NCI-H446 (cell line): ENCODE measurements at places on chromosomes 3 and 15.

- no peak for DNase-seq
Measured at GRCh38 chr3:123149525-123149924, 52.2 kb upstream of the SEC22A start.

GRCh38 chr15:63332367-63333124, 49.1 kb downstream of the CA12 start:
- peak; percentile 20 for DNase-seq

DNA sequence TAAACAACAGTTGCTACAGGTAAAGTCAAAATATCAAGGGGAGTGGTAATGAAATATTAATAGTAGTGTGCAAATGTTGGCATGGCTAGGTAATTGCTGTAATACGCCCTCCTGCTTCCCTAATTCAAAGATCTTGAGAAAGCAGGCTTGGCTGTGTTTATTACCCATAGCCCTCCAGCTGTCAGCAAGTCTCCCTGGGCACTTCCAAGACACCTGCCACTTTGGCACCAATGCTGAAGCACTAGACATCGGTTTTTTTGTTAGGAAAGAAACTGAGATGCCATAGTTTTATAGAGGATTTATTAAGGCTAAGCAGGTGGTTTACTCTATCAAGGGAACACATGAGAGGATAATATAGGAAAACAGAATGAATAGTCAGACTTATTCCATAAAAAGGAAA, 64.4 kb downstream of the P2RY1 start:
- peak; percentile 14 for DNase-seq

DNA sequence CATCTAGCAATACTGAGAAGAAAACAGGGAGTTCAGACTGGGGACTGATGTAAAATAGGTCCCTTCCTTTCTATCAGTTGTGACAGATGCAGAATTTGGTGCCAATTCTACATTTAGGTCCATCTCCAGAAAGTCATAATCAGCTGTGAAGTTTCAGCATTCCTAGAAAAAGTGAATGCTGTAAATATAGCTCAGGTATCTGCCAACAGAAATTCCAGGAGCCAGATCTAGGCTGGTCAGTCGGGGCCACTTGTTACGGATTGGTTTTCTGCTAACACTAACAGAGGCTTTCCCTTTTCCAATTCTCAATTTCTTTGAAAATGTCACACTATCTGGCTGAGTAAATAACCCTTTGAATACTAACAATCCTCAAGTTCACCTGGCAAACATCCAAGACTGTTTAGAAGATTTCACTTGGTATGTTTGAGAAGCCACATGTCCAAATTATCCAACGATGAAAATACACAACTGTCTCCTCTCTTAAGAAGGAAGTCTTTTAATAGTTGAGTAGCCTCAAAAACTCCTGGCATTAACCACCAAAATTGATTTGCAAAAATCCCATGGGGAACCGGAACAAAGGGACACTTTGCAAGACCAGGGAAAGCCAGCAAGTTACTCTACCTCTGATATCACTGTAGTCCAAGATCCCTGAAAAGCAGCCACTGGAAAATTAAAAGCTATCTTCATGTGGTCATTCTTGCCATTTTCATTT, 222.3 kb downstream of the ZMAT3 start:
- DNase-seq = peak; percentile 21

GRCh38 chr3:149806171-149806778, 6.7 kb upstream of the RNF13 start:
- no peak for DNase-seq

GRCh38 chr3:69235882-69236281, 113.5 kb upstream of the LMOD3 start:
- no peak for DNase-seq

DNA sequence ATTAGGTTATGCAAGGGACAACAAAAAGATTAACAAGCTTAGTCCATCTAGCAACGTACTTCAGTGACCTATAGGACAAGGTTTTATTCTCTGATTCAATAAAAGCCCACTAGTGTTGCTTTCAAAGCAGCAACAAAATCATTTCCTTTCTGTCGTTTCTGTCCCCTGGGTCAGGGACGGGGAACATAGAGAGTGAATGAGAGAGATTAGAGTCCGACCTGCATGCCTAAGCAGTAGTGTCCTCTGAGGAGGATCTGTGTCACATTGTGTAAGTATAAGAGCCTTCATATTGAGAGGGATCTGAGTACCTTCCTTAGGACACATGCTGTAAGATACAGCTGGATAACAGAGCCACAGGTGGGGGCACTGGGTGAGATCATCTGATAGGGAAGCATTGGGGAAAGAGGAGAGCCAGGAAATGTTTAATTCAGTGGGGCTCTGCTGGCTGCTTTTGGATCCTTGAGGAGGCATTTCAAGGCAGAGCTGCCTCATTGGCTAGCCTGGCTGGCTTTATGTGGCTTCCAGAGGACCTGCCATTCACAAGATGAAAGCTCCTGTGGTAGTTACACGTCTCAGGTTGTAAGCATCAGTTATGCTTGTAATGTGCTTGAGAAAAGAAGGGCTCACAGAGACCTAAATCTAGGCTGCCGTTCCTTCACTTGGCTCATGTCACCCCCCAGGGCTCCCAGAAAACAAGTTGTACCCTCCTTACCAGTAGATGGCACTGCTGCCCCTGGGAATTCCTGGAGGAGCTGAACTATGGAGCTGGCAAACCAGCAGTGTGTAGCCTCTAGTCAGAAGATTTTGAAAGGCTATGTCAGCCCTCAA, 2.7 kb downstream of the TMEM108 start:
- DNase-seq = peak; percentile 94

DNA sequence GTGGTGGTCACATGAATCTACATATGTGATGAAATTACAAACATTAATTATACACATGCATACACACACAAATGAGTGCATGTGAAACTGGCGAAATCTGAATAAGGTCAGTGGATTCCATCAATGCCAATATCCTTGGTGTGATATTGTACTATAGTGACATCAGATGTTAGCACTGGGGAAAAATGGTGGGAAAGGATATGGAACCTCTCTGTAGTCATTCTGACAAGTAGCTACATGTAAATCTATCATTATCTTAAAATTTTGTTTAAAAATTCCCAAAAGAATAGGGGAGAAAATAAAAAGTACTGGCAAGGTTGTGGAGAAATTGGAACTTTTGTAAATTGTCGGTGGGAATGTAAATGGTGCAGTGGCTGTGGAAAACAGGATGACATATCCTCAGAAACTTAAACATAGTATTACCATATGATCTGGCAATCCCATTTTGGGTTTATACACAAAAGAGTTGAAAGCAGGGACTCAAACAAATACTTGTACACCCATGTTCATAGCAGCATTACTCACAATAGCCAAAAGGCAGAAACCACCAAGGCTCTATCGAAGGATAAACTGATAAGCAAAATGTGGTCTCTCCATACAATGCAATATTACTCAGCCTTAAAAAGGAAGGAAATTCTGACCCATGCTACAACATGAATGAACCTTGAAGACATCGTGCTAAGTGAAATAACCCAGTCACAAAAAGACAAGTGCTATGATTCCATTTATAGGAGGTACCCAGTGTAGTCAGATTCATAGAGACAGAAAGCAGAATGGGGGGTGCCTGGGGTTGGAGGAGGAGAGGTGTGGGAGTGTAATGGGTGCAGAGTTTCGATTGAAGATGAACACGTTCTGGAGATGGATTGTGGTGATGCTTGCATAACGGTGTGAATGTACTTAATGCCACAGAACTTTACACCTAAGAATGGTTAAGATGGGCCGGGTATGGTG, 25.3 kb upstream of the HRH1 start:
- no peak for DNase-seq

GRCh38 chr15:91974321-91974720, 120.8 kb downstream of the SLCO3A1 start:
- DNase-seq = no peak

GRCh38 chr3:96994988-96995387, 180.6 kb downstream of the EPHA6 start:
- DNase-seq = no peak

DNA sequence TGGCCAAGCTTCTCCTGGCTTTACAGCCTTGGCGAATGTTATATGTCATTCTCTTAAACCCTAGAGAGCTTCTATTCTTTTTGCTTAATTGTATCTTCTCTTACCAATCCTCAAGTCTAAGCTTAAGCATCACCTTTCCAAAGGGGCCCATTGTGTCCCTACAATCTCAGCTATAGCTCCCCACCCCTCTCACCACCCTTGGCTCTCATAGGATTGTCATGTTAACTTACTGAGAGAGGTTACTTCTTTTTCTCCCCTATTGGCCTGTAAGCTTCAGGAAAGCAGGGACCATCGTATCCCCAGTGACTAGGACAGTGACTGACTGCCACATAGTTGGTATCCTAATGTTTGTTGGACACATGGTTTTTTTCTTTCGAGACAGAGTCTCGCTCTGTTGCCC, 43.3 kb upstream of the LMOD3 start:
- no peak for DNase-seq
